Neural progenitor cell (in vitro differentiated cells): ENCODE measurements at places on chromosomes 3 and 15.

- no peak for DNase-seq
Observed at GRCh38 chr3:113242096-113242581, 30.8 kb downstream of the BOC start.

GRCh38 chr3:147393943-147394883, 12.1 kb downstream of the ZIC4 start:
- peak; percentile 64 for DNase-seq

DNA sequence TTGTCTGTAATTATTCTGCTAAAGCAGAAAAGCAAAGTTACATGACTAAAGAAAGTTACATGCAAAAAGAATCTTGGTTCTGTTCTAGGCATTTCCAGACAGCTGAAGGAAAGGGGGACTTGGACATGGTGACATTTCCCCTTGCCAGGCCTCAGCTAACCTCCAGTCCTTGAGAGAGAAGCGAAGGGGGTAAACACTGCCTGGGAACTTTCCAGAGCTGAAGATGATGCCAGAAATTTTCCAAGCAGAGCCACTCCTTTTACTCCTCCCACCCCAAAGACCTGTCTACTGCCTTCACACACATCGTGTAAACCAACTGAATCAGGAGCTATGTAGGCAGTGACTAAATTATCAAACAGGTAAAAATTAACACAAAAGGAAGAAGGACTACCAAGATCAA, 5.4 kb downstream of the MEX3B start:
- DNase-seq: no peak

- DNase-seq: no peak
Observed at GRCh38 chr15:45343258-45343860, 35.0 kb downstream of the GATM start.

DNA sequence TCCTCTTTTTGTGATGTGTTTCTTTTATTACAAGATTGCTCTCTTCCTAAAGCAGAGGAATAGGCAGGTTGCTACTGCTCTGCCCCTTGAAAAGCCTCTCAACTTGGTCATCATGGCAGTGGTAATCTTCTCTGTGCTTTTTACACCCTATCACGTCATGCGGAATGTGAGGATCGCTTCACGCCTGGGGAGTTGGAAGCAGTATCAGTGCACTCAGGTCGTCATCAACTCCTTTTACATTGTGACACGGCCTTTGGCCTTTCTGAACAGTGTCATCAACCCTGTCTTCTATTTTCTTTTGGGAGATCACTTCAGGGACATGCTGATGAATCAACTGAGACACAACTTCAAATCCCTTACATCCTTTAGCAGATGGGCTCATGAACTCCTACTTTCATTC, 7.7 kb downstream of the SUCNR1 start:
- DNase-seq: no peak

DNA sequence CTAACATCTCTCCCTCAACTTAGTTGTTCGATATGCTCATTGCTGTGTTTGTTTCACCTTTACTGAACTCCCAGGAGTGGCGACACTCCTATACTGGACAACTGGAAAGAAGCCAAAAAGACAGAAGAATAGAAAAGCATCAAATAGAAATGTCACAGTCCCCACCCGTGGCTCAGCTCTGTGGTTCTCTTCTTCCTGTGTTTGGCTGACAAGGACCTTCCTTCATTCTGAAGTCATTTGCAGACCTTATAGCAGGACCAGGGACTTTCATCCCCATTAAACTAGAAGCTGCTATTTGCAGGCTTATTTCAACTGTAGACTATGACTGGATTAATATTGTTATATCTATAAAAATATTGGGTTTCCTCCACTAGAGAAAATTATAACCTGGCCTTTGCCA, 125.9 kb downstream of the NECTIN3 start:
- DNase-seq: no peak

GRCh38 chr15:68829068-68829467, 8.4 kb upstream of the ANP32A start:
- DNase-seq: peak; percentile 33

- DNase-seq: no peak
Observed at GRCh38 chr3:15653321-15653720, 51.8 kb downstream of the BTD start.

- DNase-seq: no peak
Observed at GRCh38 chr3:84891851-84892250, 66.9 kb upstream of the CADM2 start.

DNA sequence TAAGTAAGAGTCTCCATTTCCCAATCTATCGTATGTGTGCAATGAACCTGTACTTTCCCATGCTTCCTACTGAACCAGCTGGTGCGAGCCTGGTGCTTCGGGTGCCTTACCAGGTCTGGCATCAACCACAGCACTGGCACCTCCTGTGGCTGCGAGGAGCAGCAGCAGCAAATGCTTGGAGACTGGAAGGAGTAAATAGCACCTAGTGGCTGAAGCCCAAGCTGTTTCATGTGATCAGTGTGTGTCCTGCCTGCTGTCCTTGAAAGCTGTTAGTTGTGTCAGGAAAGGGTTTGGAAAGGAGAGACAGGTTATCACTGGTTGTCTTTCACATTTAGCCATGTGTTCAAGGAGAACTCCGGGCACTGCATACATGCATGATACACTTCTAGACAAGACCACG, 31.8 kb downstream of the PCOLCE2 start:
- DNase-seq: peak; percentile 51

DNA sequence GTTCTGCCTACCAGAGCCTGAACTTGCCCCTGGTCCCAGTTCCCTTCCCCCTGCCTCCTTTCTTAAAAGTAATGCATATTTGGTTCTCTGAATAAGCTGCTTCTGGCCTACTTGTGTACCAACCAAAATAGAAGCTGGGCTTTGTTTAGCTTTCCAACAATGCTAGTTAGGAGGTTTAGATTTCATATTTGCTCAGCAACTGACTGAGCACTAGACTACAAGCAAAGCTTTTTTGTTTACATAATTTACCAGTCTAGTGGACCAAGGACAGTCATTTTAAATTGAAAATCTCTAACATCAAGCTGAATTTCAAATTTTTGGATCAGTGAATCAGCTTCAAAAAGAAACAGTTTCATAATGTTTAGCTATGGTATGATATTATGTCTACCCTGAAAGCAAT, 331.2 kb downstream of the ULK4 start:
- no peak for DNase-seq

- no peak for DNase-seq
Observed at GRCh38 chr15:29978411-29979382, 104.1 kb upstream of the GOLGA8J start.

GRCh38 chr3:115792206-115792955, 169.1 kb downstream of the GAP43 start:
- no peak for DNase-seq

GRCh38 chr3:113804661-113805060, 33.9 kb upstream of the GRAMD1C start:
- DNase-seq: no peak
